Left ventricle myocardium inferior (tissue), 1 donor: ENCODE measurements at places on chromosomes 3 and 15.

- no peak for DNase-seq
Observed at GRCh38 chr3:176896640-176897039, 300.6 kb downstream of the TBL1XR1 start.

GRCh38 chr3:160016972-160017371 is 28.3 kb downstream of the IL12A start:
- DNase-seq, result no peak

DNA sequence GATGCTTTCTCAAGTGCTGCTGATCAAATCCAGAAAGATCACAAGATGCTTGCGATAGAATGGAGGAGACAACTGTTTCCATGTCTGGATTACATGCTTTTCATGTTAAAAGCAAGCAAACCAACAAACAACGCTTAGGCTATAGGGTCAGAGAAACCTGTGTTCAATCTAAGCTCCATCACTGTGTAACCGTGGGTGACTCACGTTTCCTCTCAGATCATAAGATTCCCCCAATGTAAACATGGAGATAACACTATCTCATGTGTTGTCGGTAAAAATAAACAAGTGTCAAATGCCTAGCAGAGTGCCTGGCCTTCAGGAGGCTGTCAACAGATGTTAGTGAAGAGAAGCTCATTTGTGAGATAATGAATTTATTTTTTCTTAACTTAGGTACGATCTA is 907.8 kb downstream of the NTRK3 start:
- DNase-seq, result no peak

GRCh38 chr3:22960105-22960984 is 242.8 kb upstream of the UBE2E2 start:
- no peak for DNase-seq

- DNase-seq, result no peak
Observed at GRCh38 chr15:57298204-57298603, 78.1 kb upstream of the CGNL1 start.

DNA sequence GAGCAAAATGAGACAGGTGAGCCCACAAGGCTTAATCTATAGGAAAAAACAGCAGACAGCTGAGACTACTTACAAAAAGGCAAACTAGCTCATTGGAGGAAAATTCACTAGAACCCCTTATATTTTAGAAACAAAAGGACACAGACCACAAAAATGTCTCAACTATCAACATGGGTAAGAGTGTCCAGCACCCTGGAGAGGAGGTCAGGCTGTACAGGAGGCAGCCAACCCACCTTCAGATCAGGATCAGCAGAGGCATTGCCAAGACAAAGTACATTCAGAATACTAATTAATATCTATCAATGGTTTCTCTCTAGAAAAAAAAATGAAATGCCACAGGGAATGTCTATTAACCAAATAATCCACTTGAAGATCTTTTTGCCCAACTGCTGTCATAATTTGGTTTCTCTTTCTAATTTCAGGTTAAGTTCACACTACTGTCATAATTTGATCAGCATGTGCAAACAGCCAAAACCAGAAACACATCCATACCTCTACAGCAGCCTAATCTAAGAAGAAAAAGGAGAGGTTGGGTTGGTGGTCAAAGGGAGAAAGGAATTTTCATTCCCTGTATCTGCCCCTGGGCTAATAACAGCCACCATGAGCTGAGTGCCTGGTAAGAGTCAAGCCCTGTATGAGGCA is 26.0 kb upstream of the THBS1 start:
- DNase-seq, result no peak

DNA sequence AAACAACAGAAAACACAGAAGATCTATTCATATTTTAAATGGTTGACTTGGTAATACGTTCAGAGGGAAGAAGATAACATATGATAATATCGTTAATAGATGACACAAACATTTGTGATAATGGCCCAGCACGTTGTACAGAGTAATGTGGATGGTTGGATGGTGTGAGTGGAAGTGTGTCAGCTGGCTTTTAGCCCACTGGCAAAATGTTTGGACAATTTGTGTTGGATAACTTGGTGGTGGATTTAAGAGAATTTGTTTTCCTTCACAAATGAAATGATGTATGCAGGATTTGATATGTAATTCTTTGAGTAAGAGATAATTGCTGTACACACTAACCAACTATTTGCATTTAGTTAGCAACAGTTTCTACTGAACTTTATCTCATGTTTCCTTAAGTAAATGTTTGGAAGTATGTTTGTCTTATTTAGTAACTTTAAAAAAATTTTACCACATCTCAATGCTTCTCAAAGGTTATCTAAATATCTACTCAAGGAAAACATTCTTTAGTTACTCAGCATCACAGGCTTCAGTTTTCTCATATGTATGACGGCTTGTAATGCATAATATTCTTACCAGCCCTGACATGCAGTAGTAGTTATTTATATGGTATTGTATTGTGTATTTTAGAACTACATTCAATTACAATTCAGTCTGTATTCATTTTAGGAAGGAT is 328.5 kb upstream of the GOLIM4 start:
- DNase-seq, result no peak

- DNase-seq, result no peak
Observed at GRCh38 chr3:53712817-53713388, 133.3 kb downstream of the CHDH start.

DNA sequence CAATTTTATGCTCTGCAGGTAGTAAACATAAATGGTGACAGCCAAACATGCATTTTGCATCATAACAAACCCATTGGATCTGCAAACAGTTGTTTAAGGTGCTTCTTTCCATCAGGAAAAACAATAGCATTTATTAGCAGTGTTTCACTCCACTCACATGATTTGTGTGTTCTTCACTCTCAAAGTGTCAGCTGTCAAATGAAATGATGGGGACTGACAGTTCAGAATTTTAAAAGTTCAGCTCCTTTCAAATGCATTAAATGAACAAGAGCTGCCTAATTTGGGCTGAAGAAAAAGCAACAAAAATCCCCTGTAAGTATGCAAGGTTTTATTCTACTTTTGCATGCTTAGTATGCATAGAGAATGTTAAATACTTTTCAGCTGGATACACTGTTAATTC is 145.2 kb upstream of the CDIN1 start:
- DNase-seq, result no peak

GRCh38 chr3:37392957-37393356 is 218.6 kb upstream of the LRRFIP2 start:
- no peak for DNase-seq

- no peak for DNase-seq
Observed at GRCh38 chr15:29337156-29337959, 67.7 kb upstream of the NSMCE3 start.

GRCh38 chr3:10601151-10601856 is 95.9 kb upstream of the ATP2B2 start:
- DNase-seq, result no peak

DNA sequence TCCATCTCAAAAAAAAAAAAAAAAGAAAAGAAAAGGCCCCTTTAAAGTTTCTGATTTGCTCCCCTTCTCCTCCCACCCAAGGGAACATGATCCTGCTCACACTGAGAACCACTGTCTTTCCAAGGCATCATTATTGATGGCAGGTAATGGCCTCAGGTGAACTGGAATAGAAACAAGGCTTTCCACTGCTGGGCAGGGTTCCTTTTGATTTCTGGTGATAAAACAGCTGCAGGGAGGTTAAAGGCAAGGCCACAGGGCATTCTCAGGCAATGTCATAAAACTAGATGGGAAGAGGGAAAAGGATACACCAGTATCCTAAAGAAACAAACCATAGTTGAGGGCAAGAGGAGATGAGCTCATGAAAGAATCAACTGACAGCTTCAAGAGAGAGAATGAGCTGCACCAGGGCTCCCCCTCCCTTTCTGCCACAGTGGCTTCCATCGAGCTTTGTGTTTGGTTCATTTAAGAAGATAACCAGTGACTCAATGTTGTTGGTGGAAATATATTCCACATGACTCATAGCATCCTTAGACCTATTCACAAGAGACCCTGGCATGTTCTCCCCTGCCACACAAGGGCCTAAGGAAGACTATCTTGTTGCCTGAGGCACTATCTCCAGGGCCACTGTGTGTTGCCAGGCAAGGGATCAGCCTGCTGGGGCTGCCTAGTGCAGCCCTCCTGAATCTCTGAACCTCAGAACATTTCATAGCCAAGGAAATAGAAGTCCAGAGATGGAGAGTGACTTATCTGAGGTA is 86.4 kb downstream of the WDR76 start:
- DNase-seq, result no peak
